ENCODE measurements at places on chromosomes 3 and 15.

GRCh38 chr3:20022954-20023622 is 11.0 kb upstream of the PP2D1 start:
- no peak for DNase-seq

DNA sequence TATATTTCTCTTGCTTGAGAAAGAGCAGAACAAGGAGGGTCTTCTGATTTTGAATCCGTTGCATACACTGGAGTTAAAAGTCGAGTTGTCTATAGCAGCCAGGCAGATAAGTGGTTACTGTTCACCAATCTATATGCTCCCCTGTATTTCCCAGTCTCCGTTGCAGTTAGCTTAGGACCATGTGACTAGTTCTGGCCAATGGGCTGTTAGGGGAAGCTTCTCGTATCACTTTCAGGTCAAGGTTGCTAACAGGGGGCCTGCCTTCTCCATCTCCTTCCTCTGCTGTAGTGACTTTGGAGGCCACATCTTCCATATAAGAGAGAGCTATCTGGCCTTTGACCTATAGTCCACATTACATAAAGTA is 188.5 kb upstream of the KBTBD8 start:
- no peak for DNase-seq

DNA sequence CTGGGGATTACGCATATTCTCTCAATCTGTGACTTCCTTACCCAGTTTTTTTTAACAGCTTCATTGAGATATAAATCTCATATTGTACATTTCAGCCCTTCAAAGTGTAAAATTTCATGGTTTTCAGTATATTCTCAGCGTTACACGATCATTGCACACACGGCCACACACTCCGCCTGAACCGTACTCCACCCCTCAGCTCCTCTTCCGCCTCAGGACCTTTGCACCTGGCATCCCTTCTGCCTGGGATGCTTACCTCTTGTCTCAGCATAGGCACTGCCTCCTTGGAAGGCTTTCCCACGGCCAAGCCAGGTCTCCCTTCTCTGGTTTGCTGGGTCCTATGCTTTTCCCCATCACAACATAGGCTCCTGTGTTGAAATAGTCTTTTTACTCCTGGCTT is 57.4 kb upstream of the NR2C2 start:
- no peak for DNase-seq

DNA sequence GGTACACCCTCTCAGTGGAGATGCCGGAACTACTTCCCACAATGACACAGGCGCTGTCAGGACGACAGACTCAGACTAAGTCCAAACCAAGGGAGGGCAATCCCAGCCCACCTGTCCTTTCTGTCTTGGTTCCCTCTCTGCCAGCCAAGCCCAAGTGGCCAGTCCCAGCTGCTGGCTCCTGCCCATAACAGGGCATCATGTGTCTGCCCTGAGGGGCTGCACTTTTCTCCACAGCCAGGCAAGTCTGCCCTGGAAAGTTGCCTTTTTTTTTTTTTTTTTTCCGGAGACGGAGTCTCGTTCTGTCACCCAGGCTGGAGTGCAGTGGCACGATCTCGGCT is 20.0 kb upstream of the BCL2A1 start:
- DNase-seq: no peak

GRCh38 chr15:50225057-50225456 is 40.5 kb downstream of the HDC start:
- DNase-seq: no peak

DNA sequence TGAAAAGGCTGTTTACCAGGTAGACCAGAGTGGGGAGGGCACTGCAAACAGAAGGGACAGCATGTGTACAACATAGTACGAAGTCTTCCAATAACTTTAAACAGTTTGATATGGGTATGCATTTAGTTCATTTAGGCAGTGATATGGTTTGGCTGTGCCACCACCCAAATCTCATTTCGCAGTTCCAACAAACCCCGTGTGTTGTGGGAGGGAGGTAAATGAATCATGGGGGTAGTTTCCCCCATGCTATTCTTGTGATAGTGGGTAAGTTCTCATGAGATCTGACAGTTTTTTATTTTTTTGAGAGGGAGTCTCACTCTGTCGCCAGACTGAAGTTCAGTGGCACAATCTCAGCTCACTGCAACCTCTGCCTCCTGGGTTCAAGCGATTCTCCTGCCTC is 7.6 kb upstream of the RAMAC start:
- no peak for DNase-seq

DNA sequence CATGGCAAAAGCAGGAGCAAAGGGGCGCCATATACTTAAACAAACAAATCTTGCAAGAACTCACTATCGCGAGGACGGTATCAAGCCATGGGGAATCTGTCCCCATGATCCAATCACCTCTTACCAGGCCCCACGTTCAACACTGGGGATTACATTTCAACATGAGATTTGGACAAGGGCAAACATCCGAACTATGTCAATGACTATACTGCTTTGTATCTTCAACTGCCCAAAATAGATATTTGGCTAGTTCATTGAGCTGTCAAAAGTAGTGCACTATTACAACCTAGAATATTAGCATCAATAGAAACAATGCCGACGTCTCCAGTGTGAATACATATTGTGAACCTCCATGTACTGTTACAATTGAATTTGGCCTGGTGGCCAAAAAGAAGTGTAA is 760.4 kb downstream of the MCTP2 start:
- no peak for DNase-seq

DNA sequence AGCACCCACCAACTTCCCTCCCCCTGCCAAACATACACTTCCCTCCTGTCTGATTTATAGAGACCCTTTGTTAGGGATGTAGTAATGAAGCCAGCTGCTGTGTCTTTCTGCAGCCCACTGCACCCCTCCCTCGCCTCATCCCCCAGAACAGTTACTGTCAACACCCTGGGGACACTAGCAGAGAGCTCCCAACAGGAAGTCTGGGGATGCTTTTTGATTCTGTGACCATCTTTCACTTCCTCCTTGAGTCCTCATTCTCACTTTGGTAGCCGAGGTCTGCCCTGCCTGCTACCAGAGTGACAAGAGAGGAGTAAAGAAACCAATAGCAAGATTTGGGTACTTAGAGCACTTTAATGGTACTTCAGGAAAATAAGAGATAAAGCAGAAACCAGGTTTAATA is 201.6 kb downstream of the SATB1 start:
- no peak for DNase-seq

GRCh38 chr3:120172070-120172469 is 77.8 kb upstream of the GSK3B start:
- DNase-seq: no peak

DNA sequence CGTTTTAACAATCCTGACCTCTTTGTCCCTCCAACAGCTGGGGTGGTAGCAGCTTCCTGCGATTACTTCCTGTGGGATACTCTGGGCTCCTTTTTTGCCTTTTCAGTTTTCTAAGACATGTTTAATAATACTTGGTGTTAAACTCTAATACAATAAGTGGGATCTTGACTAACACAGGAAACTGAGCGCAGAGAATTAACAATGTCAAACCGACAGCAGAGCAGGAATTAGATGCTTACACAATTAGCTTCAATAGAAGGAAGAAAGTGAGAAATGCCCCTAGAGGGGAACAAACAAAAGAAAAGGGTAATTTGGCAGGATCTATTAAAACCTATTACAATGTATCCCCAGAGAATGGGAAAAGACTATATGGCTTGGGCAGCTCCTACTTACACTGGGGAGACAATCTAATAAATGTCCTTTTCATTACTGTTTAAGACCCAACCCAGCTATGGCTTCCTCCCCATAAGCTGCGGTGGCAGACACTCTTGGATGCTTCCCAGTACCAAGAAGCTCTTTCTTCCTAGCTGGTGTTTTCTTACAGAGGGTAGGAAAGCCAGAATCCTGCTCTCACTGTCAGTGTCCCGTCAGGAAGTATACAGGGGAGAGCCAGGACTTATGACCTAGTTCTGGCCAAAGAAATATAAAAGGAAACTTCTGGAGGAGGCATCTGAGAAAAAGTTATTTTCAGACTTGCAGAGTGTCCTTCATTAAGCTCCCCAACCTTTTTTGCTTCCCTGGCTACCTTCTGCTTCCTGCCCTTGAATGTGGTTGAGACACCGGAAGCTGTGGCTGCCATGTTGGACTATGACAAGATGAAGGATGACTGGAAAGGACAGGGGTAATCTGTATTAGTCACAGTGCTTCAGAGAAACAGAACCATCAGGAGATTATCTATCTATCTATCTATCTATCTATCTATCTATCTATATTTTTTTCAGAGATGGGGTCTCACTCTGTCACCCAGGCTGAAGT is 194.1 kb upstream of the KBTBD8 start:
- no peak for DNase-seq

- no peak for DNase-seq
Observed at GRCh38 chr15:100781961-100782530, 97.6 kb upstream of the ALDH1A3 start.

GRCh38 chr3:177447938-177448337 is 250.7 kb upstream of the TBL1XR1 start:
- no peak for DNase-seq

DNA sequence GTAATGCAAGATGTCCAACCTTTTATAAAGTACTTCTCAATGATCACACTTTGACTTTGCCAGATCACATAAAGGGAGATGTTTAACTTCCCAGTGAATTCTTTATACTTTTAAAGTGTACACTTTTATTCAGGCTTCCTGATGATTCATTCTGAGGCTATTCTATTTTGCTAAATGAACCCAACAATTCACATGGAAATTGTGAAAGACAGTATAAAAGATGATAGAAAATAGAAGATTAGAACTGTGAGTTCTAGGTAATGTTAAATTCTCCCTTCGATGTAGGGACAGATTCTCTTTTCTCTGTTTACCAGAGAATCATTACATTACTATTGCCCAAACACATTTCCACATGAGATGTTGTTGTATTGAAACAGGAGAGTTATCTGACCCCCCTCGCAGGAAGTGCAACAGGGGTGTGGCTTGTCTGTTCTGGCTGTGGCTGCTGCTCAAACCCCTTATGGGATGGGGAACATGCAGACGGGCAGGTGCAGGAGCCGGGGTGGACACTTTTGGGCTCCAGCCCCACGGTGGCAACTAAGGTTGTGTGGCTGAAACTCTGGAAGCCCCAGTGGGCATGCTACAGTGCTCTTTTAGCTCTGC is 131.3 kb upstream of the LRTM1 start:
- DNase-seq: no peak

DNA sequence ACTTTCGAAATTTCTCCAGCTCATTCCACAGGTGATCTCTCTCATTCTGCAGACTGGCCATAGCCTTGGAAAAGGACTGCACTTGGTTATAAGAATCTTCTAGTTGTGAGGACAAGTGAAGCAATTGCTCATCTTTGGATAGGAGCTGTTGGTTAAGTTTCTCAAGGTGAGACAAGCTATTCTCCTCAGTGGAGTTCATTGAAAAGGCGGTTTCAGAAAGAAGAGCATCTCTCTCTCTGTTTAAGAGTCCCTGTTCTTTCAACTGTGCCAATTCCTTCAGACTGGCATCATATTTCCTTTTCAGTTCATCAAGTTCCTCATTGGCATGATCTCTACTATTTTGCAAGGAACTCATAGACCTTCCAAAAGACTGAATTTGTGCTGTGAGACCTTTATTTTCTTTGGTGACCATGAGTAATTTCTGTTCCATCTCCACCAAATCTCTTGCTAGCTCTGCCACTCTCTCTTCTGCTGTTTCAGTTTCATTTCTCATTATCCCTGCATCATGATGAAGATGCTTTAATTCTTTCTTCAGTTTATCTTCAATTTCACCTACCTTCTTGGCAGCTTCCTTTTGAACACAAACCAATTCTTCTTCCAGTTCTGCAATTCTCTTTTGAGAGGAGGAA is 30.2 kb upstream of the HCLS1 start:
- DNase-seq: no peak

- DNase-seq: no peak
Observed at GRCh38 chr3:63918321-63918720, 6.1 kb upstream of the SCAANT1 start.

DNA sequence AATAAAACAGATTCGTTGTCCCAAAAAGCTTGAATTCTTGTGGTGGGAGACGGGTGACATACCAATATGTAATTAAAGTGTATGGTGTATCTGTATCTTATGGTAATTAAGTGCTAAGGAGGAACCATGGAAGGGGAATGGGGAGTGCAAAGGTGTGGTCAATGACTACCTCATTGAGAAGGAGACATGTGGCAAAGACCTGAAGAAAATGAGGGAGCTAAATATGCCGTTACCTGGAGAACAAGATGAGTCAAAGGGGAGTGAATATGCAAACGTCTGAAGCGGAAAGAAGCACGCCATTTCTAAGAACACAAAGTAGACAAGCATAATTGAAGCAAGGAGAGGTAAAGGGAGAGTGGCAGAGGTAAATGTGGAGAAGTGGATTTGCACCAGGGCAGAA is 115.7 kb downstream of the SI start:
- no peak for DNase-seq
